ENCODE measurements at places on chromosomes 4 and X.

DNA sequence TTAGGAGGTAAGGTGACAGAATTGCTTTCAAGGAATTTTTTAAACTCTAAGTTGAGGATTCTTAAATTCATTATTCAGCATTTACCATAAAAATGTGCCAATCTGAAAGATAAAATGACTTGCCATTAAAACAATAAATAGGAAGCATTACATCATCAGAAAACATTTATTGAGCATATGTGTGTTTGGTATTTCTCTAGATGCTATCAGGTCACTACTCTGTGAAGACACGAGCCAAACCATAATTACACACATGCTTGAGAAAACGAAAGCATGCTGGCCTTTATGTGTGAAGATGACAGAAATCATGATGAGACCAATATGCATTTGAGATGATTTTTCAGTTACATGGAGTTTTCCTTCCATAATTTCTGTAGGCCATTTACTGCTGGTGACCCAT lies 12.3 kb upstream of the IL21 start:
- DNase-seq, result no peak

GRCh38 chr4:7756561-7757355 lies 182.9 kb downstream of the AFAP1 start:
- no peak for DNase-seq

DNA sequence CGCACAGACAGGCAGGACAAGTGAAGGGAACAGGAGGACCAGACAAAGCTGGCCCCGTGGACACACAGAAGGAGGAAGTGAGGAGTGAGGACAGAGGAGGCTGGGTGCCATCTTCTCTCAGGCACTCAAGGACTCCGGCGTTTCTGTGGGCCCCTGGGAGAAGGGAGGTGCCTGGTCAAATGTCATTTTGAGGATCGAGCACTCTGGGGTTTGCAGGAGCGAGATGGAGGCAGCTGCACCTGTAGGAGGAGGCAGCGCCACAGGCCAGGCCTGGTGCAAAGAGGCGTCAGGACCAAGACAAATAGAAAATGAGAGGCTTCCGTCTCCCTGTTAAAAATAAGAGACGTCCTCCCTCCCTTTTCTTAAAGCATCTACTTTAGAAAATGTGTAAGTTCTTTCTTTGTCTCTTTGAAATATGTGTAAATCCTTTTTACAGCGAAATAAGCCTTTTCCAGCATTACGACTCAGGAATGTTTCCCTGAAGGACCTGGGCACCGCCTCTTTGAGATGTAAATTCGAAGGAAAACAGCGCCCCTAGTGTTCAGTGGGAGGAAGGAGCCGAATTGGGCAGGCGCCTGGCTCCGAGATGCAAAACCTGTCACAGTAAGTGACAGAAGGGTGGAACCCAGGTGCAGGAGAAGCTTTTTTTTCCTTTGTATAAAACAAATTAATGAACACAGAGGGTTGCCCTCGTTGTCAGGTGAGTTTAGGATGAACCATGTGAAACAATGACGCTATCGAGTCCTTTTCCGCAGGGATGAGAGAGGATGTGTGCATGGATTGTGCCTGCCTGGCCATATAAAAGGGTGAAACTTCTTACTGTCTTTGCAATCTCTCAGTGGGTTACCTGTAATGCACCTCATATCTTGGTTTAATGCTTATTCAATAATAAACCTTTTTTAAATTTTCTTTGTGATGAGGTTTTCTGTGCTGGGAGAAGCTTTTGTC lies 1.4 kb upstream of the C4orf50 start:
- peak; percentile 19 for DNase-seq

GRCh38 chrX:46695491-46695890 lies 63.4 kb downstream of the SLC9A7 start:
- no peak for DNase-seq

DNA sequence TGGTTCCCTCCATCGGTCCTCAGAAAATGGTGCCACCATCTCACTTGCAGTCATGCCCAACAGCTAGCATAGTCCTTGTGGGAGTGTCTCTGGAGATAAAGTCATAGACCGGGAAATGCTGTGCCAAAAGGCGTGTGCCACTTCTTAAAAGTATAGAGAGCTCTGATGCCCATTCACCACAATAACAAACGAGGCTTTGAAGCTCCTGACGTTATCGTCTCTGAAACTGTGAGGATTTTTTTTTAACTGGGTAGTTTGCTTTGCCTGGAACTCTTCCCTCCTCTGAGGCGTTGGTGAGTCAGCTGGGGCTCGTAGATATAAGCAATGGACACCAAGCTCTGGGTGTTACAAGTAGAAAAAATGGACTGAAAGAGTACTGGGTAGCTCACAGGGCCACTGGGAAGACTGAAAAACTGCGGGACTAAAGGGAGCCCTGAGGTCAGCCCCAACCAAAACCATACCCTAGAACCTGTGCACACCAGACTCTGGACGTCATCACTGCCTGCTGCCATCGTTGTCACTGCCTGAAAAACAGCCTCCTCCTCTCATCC lies 89.4 kb upstream of the TRIM2 start:
- no peak for DNase-seq

- no peak for DNase-seq
Observed at GRCh38 chr4:66187175-66187720, 517.0 kb upstream of the EPHA5 start.

DNA sequence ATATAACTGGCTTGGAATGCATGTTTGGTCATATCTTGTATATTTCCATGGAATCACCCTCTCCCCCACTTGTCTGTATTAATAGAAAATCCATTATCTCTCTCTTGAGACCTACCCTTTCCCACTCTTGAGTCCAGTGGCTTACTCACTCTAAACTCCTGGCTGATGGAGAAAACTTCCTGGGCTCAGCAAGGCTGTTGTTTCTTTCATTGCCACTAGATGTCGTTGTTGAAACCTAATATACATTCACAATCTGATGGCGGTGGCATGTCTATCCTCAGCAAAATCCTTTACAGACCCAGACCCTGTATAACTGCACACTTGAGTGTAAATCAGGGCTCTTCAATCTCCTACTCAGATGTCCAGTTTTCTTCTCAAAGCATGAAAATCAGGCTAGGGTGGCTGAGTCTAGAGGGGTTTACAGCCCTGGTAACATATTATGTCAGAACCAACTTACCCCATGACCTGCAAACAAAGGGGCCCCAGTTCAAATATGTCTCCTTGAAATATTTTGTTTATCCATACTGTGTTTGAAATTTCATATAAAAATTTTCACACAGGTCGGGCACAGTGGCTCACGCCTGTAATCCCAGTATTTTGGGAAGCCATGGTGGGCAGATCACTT lies 70.0 kb upstream of the FAM241A start:
- peak; percentile 0 for DNase-seq

DNA sequence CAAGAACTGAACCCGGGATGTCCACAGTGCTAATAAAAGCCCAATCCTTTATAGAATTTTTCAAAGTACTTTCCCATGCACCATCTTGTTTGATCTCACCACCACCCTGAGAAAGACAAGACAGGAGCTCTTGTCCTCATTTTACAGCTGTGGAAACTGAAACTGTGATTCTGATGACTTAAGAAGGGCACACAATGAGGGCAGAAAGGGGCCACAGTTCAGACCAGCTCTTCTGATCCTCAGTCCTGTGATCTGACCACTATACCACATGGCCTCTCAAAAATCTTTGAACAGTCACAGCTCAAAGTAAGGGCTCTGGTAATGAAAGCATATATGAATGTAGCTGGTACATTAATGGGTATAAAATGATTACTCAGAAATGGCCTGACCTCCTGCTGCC lies 127.3 kb upstream of the CPEB2 start:
- DNase-seq, result no peak

GRCh38 chr4:127852661-127853060 lies 28.0 kb upstream of the PLK4 start:
- DNase-seq, result no peak

DNA sequence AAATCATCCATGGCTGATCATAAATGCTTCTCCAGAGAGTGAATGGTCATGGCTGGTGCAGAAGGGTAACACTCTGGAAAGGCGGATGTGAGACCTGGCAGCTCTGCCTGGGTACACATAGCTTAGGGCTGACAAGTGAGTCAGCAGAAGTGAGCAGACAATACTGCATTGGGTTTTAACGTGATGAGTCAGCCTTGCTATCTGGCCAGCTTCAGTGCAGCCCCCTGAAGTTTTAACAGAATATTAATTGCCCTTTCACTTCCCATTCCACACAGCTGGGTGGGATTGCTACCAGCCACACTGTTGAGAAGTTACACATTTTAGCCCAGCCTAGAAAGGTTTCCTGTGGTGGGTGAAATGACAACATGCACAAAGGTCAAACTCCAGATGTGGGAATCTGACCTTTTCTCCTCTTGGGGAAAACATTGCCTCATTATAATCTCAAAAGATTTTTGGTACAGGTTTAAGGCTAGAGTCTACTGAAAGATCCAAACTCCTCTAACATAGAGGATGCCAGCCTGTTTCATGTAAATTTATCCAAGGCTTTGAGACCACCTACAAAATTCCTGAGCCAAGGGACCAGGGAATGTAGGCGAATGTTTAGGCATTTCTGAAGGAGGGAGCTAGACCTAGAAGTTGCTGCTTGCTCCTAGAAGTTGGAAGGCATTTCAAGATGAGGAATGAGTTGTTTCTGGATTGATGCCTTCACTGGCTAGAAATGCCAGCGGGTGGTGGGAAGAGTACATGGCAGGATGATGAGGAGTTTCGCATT lies 230.3 kb upstream of the PGRMC2 start:
- no peak for DNase-seq

DNA sequence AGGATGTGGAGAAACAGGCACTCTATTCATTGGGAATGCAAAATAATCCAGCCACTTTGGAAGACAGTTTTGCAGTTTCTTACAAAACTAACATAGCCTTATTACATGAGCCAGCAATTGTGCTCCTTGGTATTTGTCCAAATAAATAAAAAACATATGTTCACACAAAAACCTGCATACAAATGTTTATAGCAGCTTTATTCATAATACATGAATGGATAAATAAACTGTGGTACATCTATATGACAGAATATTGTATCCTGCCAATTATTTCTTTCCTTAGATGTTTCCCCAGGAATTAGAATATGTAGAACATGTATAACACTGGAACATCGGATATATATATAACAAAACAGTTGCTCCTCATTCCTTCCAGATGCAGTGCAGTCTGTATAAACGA lies 57.7 kb upstream of the VEGFC start:
- DNase-seq, result no peak

GRCh38 chrX:19852014-19853005 lies 35.1 kb downstream of the SH3KBP1 start:
- no peak for DNase-seq

GRCh38 chr4:70533211-70533610 lies 14.8 kb downstream of the AMTN start:
- DNase-seq, result no peak
